ENCODE measurements at places on chromosomes 1 and 21.
A peak's percentile ranks its signal among the peaks of the same experiment; 100 is the strongest.

GRCh38 chr1:154557248-154557938 is 1.1 kb downstream of the UBE2Q1 start:
- DNase-seq = no peak

GRCh38 chr1:157993918-157994605 is 617 bp downstream of the KIRREL1 start:
- DNase-seq = no peak

DNA sequence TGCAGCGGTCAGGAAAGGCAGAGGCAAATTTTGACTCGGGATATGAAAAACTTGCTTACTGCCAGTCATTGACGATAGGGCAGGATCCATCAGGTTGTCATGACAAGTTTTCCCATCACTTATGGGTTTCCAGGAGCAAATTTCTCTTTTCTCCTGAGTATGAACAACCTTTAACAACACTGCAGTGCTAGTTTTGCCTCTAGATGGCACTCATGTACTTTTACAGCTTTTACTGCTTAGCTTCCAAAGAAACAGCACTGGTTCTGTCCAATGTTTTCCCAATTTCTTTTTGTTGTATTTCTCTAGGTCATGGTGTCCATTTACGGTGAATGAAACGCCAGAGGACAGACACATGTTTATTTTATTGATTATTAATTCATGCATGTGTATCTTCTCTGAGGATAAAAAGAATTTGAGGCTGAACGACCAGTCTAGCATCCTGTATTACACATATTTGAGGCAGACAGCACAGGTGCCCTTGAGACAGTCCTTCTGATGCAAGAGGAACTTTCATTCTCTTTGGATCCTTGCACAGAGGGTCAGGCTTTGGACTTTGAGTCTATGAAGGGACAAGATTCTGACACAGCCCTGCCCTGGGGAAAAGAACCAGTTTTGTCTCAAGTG is 112.3 kb upstream of the TRABD2B start:
- peak; percentile 62 for DNase-seq

GRCh38 chr1:98992844-98993243 is 11.8 kb downstream of the PLPPR5 start:
- DNase-seq = no peak

- no peak for DNase-seq
These were observed 234.9 kb downstream of the NPHP4 start for GRCh38 chr1:5757187-5757805.

DNA sequence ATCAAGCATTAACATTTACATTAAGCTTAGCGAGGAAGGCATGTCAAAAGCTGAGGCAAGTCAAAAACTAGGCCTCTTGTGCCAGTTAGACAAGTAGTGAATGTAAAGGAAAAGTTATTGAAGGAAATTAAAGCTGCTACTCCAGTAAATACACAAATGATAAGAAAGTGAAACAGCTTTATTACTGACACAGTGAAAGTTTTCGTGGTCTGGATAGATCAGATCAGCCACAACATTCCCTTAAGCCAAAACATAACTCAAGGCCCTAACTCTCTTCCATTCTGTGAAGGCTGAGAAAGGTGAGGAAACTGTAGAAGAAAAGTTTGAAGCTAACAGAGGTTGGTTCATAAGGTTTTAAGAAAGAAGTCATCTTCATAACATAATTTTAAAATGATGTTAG is 131.9 kb downstream of the VAV3 start:
- DNase-seq = no peak

GRCh38 chr1:192057766-192058165 is 100.5 kb upstream of the RGS18 start:
- no peak for DNase-seq

DNA sequence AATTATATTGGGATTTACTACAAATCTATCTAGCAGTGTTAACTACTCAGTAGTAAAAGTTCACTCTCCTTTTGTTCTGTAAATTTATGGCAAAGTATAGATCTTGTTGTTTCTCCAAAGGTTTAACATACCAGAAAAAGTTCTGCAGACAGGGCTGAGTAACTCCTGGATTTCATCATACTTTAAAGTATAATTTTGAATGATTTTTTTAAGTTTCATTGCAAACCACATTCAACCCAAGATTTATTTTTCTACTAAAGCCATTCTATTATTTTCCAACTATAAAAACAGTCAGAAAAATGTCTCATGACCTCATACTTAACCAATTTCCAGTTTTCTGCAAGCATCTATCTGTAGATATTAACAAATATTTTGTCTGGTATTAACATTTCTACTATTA is 585.8 kb upstream of the ZRANB2 start:
- DNase-seq = no peak

GRCh38 chr21:36654324-36654723 is 44.6 kb upstream of the SIM2 start:
- DNase-seq = no peak

DNA sequence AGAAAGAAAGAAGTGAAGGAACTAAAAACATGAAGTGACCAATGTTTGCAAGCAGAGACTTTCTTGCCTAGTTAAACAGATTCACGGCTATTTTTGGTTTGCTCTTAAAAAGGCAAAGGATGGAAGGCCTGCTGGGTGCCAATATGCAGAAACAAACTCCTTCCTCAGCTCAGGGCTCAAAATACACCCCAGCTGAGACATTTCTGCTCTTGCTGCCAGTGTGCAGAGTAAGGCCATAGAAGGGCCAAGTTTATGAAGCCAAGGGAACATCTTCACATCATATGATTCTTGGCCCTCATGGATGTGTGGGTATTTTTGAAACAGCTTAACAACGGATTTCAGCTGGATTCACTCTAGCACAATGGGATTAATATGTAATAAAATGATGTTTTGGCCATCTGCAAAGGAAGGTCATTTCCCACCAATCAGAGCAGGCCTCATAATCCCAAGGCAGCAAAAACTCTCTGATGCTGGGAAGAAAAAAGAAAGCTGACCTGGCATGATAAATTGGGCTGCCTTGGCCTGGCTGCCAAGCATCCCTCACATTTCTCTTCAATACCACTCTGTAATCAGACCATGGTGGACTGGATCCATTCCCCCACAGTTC is 70.7 kb downstream of the CAPZB start:
- no peak for DNase-seq
